ENCODE measurements at places on chromosomes 1 and 21.

DNA sequence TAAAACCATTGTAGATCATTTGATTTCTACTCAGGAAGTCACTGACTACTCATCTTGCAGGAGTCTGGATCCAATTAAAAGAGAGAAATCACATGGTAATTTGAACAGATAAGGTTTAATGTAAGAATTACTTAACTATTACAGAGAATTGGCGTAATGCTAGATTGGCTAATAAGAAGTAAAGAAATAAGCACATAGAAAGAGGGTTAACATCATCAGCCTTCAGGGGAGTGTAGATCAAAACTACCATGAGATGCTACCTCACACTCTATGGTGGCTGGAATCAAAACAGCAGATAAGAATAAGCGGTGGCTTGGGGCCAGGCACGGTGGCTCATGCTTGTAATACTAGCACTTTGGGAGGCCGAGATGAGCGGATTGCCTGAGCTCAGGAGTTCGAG is 11.7 kb downstream of the ST3GAL3 start:
- peak; percentile 61 for DNase-seq

DNA sequence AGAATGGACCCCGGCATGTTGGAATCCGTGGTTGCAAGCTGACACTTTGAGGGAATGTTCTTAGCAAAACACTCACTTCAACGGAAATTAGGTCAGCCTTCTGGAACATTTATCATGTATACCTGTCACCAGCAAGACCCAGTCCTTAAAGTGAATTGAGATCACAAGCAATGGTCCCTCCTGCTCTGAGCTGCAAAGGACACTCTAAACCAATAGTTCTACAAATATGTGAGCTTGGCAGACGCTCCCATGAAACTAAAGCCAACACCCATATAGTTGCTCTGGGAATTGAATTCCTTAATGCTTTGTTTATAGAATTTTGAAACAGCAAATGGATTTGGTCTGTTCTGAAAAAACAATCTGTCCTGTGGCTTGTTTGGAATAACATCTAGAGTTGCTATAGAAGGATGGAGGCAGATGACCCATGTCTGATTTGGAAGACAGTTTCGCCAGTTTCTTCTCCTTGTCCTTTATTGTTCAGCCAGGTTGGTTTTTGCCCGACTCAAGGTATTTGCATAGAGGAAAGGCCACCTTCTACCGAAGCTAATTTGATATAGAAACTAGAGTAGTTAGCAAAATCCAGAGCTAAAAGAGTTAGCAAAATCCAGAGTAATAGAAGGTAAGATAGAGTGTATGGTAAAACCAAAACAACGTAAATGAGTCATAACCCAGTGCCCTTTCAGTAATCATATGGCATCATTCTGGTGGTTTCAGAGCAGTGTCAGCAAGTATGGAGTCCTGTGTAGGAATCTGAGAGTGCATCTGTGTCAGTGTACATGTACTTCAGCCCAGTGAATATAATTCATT is 236.2 kb downstream of the NFIA start:
- peak; percentile 69 for DNase-seq

DNA sequence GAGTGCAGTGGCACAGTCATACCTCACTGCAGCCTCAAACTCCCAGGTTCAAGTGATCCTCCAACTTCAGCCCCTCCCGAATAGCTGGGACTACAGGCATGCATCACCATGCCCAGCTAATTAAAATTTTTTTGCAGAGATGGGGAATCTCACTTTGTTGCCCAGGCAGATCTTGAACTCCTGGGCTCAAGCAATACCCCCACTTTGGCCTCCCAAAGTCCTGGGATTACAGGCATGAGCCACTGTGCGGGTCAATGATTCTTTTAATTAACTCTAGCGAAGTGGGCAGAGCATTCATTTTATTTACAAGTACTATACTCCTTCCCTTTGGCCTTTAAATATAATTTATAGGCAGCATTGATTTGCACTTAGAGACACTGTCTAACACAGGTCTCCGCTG is 2.5 kb upstream of the OTUD3 start:
- no peak for DNase-seq

GRCh38 chr1:161215076-161215475 is at the start of gene FCER1G:
Gene FCER1G (plus strand): TSS chr1:161215295. CDS start chr1:161215322, 27 bp downstream.
- no peak for DNase-seq

- DNase-seq = no peak
Observed at GRCh38 chr1:158781104-158781503, at the start of gene OR6N2. Gene OR6N2 (minus strand): TSS chr1:158781204. CDS start chr1:158777635, 3,569 bp downstream.

DNA sequence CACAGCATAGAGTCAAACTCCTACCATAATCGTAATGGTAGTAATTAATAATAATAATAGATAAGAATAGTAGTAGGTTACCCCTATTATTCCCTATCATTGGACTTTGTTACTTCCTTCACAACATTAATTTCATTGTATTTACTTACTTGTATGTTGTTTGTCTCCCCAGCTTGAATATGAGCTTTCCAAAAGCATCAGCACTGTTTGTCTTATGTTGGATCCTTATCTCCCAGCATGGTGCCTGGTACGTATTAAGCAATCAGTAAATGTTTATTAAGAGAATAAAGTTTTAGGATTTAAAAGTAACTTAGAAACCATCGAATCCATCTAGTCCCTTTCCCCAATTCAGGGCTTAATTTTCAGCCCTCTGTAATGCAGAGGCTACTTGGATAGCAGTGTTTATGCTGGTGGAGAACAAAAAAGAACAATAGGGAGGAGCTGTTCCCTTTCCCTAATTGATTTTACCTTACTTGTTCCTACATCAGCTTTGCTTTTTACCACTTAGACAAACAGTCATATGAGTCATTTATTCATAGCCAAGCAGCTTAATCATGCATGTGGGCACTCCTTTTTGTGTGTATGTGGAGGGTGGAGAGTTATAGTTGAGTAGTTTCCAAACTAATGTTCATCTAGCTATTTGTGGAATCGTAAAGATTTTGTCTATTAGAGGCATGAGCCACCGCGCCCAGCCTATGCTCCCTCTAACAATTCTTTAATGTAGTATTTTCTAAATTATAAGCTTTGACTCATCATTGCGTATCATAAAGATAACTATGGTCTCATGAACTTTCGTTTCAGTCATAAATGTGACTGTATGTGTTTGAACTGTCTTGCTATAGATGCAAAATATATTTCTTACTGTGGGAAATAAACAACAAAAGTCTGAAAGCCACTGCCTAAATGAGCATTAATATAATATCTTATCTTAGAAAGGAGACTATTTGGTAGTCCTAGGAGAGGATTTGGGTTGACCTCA is 20.9 kb upstream of the DR1 start:
- peak; percentile 55 for DNase-seq

Data from GM03348 (cell line).